Naive B cell (primary cell): ENCODE measurements at places on chromosomes 12 and 14.

DNA sequence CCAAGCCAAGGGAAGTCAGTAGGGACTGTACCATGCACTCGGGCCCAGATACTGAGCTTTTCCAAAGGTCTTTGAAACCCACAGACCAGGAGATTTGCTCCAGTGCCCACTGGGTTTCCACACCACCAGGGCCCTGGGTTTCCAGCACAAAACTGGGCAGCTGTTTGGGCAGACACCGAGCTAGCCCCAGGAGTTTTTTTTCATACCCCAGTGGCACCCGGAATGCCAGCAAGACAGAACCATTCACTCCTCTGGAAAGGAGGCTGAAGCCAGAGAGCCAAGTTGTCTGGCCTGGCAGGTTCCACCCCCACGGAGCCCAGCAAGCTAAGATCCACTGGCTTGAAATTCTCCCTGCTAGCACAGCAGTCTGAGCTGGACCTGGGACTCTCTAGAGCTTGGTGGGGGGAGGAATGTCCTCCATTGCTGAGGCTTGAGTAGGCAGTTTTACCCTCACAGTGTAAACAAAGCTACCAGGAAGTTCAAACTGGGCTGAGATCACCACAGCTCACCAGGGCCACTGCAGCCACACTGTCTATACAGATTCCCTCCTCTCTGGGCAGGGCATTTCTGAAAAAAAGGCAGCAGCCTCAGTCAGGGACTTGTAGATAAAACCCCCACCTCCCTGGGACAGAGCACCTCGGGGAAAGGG is 793.7 kb downstream of the RPS29 start:
- DNase-seq = no peak

DNA sequence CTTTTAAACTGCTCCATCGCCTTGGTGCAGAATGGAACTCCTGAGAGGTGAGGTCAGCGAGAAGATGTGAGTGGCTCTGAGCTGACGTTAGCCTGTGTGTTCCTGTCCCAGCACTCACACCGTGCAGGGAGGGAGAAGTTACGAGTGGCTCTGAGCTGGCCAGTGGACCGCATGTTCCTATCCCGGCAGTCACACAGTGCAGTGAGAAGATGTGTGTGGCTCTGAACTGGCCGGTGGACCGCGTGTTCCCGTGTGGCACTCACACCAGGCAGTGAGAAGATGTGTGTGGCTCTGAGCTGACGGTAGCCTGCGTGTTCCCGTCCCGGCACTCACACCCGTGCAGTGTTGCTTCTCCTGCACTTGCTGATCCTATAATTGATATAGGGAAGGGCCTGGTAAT is 59.9 kb downstream of the VCPKMT start:
- DNase-seq = no peak

DNA sequence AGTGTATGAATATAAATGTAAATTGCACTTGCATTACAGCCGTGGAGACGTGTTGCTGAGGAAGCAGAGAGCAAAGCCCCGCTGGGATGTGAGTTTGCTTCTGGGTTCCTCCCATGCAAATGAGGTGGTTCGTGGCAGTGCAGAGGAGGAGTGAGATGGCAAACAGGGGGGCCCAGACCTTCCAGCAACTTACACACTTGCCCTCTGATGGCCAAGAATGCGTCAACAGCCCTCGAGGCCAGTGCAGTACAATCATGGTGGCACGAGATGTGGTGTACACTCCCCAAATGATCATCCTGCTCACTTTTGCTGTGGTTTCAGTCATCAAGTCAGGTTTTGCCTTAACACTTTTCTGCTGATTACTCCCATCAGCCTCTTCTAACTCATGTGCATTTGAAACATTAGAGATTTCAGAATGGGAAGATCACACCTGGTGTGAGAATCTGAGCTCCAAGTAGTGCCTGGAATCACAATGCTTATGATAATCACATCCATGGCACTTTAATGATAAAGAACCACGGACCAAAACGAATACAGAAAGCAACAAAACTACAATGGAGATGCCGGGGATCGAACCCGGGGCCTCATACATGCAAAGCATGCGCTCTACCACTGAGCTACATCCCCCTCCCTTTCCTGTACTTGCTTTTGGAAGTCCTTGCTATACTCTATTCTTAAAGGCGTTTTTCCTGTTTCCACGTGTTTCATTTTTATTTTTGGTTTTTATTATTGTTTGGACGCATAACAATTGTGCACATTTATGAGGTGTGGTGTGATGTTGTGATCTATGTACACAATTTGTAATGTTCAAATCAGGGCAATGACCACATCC is 7.0 kb upstream of the UBC start:
- peak; percentile 82 for DNase-seq

- peak; percentile 19 for DNase-seq
Measured at GRCh38 chr12:27969624-27970400, 2.7 kb downstream of the PTHLH start.

DNA sequence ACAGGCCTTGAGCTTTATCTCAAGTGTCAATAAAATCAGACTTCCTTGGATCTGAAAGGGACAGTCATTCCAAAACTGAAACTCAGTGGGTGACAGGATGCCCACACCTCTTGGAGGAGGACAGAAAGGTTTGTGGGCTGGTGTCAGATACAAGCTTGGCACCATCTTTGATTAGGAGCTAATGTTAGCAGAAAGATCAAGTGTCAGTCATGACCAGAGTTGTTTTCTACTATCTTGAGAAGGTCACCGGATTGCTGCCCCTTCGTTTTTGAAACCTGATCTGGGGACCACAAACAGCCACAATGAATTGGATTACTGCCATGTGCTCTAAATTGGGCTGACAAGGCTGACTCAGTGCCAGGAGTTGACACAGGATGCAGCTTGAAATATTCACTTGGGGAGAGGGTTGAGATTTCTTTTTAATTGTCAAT is 88.3 kb downstream of the OTOGL start:
- DNase-seq = no peak

DNA sequence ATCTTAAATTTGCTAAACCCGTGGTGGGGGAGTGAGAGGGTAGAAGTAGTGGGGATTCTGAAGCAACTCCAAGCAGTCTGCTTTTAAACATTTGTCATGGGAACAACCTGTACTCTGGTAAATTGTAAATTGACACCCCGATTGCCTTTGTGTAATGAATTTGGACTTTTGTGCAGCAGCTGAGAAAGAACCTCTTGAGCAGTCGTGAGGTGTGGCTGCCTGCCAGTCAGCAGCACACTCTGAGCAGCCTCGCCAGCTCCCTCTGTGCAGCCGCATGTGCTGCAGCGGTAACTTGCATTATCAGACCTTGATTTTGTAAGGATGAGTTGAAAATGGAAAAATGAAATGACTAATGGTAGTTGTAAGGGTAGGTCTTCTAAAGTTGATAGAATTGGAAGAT is 74.3 kb downstream of the SUSD6 start:
- no peak for DNase-seq

GRCh38 chr12:102407776-102408486 is 72.4 kb downstream of the IGF1 start:
- no peak for DNase-seq

DNA sequence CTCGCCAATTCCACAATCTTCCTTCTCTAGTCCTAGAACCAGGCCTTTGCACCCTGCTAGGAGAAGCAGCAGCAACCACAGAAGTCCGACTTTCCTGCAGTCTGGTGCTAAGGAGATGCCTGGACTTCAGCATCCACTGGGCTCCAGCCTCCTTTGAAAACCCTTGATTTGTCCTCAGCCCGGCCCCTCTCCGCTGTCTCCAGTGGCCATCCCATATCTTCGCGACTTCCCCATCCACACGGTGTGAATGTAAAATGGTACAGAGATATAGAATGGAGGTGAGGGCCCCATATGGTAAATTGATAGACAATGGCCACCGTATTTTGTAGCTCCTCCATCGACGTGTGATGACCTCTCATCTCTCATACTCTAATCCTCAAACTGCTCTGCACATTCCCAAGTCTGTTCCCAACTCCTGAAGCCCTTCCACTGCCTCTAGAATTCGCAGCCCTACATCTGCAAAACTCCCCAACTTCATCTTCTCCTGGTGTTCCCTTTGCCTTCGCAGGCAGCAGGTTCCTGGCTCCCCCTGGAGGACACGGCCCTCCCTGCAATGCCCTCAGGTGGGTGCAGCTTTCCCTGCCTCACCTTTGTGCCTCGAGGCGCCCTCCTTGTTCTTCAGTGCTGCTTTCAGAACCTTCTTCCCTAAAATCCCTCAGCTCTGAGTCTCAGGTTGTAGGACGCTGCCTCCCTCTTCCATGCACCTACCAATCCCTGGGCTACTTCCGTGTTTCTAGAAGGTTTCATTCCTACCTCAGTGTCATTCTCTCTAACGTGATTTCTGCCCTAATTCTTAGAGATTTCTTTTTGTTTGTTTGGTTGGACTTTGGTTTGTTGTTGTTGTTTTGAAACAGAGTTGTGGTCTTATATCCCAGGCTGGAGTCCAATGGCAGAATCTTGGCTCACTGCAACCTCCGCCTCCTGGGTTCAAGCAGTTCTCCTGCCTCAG is 36.7 kb downstream of the TMBIM6 start:
- peak; percentile 55 for DNase-seq

DNA sequence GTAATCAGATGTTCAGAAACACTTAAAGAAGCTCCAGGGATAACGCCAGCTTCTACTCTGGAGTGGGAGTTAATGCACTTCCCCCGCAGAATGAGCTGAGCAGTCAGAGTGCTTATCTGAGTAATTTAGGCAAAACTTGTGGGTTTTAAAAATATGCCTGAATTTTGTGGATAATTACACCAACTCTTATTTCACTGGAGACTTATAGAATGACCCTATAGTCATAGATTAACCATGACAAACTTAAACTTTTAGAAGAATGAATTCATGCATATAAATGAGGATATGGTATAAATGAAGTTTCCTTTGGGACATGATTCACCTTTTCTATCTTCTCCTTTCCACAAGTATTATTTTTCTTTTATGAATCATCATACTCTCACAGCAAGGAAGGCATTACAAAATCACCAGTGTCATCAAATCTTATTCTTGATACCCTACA is 241.1 kb upstream of the FBXO33 start:
- DNase-seq = no peak

DNA sequence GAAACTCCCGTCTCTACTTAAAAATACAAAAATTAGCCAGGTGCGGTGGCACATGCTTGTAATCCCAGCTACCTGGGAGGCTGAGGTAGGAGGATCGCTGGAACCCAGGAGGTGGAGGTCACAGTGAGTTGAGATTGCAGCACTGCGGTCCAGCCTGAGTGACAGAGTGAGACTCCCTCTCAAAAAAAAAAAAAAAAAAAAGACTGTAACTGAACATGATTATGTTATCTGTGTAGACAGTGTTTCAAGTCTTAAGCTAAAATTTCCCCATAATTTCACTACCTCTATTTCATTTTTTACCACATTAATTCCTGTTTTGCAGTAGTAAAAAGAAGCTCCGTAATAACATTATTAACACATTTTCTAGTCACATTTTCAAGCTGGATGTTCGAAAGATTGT is 5.4 kb downstream of the PLBD1 start:
- DNase-seq = no peak

GRCh38 chr14:101449114-101449513 is 112.2 kb upstream of the DIO3 start:
- DNase-seq = no peak

GRCh38 chr14:105375635-105376057 is 22.7 kb upstream of the TEX22 start:
- DNase-seq = no peak

GRCh38 chr14:19878029-19878642 is 3.2 kb downstream of the OR4K2 start:
- DNase-seq = no peak

DNA sequence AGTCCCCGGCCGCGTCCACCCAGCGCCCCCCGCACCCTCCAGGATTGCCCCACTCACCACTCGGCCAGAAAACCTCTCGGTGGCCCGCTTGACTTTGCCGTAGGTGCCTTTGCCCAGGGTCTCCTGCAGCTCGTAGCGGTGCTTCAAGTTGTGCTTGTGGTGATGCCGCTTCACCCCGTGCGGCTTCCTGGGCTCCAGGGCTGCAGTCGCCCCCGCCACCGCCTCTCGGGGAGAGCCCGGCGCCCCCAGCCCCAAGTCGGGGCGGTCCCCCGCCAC is 459 bp downstream of the NUAK1 start:
- no peak for DNase-seq

DNA sequence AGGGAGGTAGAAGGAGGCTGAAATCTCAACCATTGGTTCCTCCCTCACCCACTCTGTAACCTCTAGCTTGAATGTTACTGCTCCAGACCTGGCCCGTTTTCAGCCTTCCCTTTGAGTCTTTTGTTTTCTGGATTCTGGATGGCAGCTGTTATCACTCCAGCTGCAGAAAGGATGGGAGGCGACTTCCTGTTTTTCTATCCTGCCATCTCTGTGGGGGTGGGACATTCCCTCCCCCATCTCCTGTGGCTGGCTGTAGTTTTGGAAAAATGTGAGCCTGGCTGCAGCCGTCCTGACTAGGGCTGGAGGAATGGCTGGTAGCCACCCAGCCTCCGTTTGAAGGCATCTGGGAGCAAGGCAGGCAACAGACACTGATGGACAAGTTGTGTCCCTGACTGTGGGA is 2.9 kb upstream of the PPFIBP1 start:
- DNase-seq = no peak

DNA sequence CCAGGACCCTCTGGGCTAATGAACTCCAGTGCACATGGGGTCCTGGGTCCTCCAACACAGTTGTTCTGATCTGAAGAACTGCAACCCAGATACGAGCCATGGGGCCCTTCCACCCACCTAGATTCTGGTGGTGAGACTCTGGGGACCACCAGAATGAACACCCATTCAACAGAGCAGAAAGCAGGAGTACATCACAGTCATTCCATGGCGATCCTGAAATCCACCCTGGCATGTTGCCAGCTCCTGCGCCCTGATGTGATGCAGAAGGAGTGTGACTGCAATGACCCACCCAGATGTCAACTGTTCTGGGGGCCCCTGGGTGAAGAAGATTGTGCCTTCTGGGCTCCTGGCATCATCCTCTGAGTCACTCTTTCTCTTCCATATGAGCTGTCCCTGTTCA is 211.6 kb downstream of the KIF26A start:
- no peak for DNase-seq

DNA sequence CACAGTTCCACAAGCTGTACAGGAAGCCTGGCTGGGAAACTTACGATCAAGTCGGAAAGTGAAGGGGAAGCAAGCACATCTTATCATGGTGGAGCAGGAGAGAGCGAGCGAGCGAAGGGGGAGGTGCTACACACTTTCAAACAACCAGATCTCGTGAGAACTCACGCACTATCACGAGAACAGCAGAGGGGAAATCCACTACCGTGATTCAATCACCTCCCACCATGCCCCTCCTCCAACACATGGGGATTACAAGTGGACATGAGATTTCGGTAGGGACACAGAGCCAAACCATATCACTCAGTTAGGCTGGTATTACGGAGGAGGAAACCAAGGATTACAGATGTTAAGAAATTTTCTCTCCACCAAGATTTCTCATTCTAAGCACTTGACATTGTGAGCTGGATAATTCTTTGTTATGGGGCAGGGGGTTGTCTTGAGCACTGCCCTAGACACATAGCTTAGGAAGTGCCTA is 262.0 kb upstream of the G2E3 start:
- DNase-seq = no peak
